ENCODE measurements at places on chromosomes 6 and 20.

GRCh38 chr6:132570221-132570777 lies at the start of gene TAAR6:
Gene TAAR6, plus strand, starts transcription at chr6:132570322. Its CDS starts 0 bp downstream, at chr6:132570322.
- DNase-seq = no peak

DNA sequence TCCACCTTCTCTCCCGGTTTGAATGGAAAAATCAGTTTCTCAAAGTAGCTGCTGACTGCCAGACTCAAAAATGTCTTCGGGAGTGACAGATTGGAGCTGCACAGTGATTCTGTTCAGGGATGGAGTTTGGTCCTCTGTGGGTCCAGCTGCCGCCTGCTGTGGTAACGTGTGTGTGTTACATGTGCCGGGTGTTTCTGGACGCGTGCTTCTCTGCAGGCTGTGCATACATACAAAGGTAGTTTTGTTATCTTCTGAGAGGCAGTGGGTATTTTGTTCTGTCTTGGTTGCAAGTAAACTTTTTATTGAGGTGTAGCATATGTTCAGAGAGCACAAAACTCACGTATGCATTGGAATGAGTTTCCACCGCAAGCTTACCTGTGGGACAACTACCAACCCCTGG lies 41.3 kb upstream of the NAA20 start:
- no peak for DNase-seq

- no peak for DNase-seq
Measured at GRCh38 chr20:37431786-37432185, 85.8 kb downstream of the SRC start.

GRCh38 chr20:63577317-63577894 lies 3.4 kb upstream of the HELZ2 start:
- DNase-seq = no peak

DNA sequence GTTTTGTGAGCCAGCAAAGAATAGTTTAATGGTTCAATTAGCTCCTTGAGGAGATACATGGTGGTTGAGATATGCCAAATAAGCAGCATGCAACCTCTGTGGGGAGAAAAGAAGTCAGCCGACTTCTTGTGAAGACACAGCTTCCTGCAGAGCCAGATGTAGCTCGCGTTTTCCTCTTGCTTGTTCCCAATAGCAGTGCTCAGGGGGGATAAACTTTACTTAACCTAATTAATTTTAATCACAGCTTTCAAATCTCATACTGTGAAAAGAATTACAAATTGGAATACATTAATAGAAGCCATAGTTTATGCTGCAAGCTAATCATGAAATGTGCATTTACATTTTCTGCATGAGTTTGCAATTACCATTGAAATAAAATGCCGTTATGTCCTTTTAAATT lies 106.2 kb downstream of the MAP3K7 start:
- DNase-seq = no peak

DNA sequence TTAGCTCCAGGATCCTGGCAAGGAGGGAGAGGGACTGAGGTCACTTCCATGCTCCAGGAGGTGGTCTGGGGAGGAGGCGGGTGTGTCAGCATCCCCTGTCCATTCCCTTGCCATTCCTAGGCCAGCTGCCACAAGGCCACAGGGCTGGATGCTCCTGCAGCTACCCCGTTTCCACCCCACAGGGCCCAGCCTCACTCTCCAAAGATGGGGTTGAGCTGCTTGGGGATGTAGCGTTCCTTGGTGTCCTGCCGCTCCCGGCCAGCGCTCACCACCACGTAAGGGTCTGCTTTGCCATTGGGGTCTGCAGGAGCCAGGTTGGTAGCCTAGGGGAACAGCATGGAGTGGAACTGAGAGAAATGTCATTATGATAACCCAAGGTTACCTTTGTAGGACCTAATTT lies 23.0 kb downstream of the ERGIC3 start:
- no peak for DNase-seq

- DNase-seq = no peak
Measured at GRCh38 chr6:44535446-44535845, 147.9 kb downstream of the CDC5L start.

DNA sequence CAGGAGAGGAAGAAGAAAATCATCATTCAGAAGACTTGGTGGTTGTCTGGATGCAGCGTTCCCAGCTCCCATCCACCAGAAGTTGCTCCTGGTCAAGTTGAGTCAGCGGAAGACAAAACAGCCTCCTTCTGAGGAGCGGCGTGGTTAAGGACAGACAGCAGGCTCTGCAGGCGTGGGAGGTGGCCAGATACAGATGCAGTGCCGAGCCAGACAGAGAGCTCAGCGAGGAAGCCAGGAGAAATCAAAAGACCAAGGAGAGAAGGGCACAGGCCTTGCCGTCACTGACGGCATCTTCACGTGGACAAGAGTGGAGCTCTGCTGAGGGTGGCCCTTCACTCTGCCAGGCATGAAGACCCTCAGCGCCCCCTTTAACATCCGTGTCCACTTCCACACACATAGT lies 158.5 kb downstream of the THBS2 start:
- no peak for DNase-seq

GRCh38 chr6:134466771-134467525 lies 149.0 kb upstream of the SGK1 start:
- no peak for DNase-seq
